ENCODE measurements at places on chromosomes 4 and X.

- DNase-seq: no peak
Observed at GRCh38 chr4:23754688-23755087, 135.2 kb downstream of the PPARGC1A start.

GRCh38 chr4:10151182-10151581 lies 34.6 kb upstream of the WDR1 start:
- DNase-seq: no peak

- DNase-seq: no peak
Observed at GRCh38 chrX:96693407-96693806, 8.8 kb downstream of the DIAPH2 start.

- DNase-seq: no peak
Observed at GRCh38 chrX:39805825-39806224, 291.9 kb downstream of the BCOR start.

GRCh38 chr4:71867598-71867997 lies 83.7 kb upstream of the GC start:
- no peak for DNase-seq

GRCh38 chr4:90876296-90876695 lies 749.1 kb downstream of the CCSER1 start:
- no peak for DNase-seq

GRCh38 chr4:184387351-184387750 lies 87.0 kb downstream of the IRF2 start:
- no peak for DNase-seq

- DNase-seq: no peak
Observed at GRCh38 chr4:107877361-107877760, 52.6 kb downstream of the SGMS2 start.

DNA sequence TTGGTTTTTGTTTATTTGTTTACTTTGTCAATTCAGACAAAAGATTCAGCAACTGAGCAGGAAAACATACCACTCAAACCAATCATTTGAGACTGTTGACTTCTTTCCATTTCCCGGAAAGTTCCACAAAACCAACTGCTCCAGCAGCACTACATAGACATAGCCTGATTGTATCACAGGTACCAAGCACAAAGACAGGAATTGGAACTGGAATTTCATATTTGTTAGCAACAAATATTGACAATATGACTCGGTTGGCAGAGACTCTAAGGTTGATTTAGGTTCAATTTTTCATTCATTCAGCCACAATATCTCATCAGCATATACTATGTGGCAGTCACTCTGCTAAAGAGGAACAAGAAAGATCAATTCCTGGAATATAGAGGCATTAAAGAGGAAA lies 364.0 kb downstream of the ZIC3 start:
- no peak for DNase-seq

GRCh38 chr4:79917246-79917645 lies 155.8 kb downstream of the ANTXR2 start:
- no peak for DNase-seq

- no peak for DNase-seq
Observed at GRCh38 chrX:23114241-23114640, 114.5 kb downstream of the DDX53 start.

GRCh38 chr4:128663325-128663724 lies 146.2 kb upstream of the JADE1 start:
- no peak for DNase-seq

- no peak for DNase-seq
Observed at GRCh38 chrX:107684956-107685385, 56.7 kb downstream of the PRPS1 start.

Measured in stimulated activated CD8-positive, alpha-beta memory T cell treated with anti-CD3 and anti-CD28 coated beads, Interleukin-15, amount 100 ng/mL, for 1 hour (primary cell).